ENCODE measurements at places on chromosomes 11 and 22. TPM values are rescaled to one million over a fixed set of nuclear protein-coding genes. Genes with fewer than 3 reads are reported as not detected.

The MICAL2 gene
- 235 TPM for total RNA-seq

The ALDH3B1 gene
- total RNA-seq, result 8.7 TPM

DNA sequence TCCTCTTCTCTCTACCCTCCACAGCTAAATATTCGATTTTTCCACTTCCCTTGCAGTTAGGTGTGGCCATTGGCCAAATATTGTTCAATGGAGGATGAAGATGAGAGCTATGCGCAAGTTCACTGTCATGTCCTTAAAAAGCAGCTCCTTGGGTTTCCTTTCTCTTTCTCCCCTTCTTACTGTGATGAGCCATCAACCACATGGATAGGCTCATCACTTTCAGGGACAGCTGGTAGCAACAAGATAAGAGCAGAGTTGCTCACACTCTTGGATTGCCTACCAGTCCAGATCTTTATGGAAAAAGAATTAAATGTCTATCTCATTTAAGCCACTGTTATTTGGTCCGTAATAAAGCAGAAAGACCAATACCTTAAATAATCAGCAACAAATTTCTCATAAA, 377.0 kb downstream of the DDX10 start:
- ATAC-seq, result no peak

The ARFIP2 gene
- total RNA-seq, result 52.1 TPM

Data from gastroesophageal sphincter (tissue), 4 donors.